ENCODE measurements at places on chromosomes 6 and 20.

DNA sequence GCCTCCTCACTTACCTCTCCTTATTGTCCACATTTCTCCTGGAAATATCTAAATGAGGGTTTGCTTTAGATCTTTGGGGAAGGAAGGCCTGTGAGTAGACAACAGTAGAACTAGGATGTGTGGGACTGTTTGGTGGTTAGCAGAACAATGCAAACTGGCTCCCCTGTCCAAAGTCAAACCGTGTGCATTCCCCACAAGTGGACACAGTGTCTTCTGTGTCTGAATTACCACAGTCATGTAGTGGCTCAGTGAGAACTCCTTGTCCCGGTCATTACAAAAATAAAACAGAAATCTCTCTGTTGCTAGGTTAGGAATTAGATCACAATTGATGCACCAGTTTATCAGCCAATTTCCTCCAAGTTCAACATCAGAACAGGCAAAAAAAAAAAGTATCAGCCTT, 455 bp upstream of the ADGRF4 start:
- no peak for DNase-seq

GRCh38 chr6:144347448-144347759, 62.3 kb downstream of the UTRN start:
- DNase-seq, result no peak

DNA sequence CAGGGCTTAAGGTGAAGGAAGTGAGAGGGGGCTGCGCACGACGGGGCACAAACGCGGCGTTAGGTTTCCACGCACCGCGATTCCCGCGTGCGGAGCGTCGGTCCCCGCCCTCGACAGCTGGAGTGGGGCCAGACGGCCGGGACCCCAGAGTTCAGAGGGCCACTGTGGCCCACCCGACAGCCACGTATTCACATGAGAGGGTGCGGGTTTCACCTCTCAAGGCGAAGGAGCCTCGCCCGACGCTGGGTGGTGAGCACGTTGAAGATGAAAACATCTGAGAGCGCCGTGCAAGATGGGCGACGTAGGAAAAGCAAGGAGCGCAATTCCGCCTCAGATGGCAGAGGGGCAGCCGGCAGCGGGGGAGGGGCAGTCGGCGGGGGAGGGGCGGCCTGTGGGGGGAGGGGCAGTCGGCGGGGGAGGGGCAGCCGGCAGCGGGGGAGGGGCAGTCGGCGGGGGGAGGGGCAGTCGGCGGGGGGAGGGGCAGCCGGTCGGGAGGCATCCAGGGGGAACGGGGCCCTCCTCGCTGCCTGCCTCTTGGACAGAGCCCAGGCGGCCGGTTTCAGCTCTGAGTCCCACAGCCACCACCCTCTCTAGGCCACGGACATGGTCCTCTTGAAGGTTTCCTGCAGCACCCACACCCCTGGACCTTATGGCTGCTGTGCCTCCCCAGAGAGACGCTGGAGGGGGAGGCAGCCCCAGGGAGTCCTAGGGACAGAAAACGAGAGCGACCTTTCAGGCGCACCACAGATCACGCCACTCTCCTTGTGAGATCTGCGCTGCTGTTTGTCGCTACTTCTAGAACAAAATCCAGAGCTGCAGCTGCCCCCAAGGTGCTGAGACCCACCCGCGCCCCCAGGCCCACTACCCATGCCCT, 113.7 kb downstream of the DLL1 start:
- peak; percentile 10 for DNase-seq

- DNase-seq, result no peak
Measured at GRCh38 chr20:44206132-44206531, 4.4 kb downstream of the OSER1 start.

- no peak for DNase-seq
Measured at GRCh38 chr20:47850146-47850545, 64.9 kb upstream of the SULF2 start.

DNA sequence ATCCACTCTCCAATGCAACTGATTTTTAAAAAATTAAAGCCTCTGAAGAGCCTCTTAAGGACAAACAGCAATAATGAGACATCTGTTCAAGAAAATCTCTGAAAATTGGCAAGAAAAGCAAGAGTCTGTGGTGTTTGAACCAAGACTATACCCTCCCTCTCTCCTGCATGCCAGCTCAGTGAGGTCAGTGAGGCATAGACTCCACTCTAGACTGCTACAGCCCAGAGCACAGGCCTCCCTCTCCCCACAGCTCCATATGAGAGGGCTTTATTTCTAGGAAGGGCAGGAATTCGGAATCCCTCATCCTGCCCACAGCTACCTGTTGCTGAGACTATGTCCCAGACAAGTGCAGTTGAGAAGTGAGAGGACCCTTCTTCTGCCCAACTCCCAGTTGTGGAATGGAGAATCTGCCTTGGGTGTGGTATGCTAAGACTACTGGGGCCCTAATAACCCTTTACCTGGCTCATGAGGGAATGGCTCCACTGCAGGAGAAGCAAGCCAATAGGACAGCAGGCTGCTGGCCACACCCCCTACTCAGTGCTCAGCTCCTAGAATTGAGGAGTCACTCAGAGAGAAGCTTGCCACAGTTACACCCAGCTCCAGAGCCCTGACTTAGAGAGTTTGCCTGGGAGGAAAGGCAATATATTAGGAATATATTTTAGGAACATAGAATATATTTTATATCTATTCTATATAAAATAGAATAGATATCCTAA, 22.7 kb upstream of the HLA-DQA1 start:
- DNase-seq, result no peak

DNA sequence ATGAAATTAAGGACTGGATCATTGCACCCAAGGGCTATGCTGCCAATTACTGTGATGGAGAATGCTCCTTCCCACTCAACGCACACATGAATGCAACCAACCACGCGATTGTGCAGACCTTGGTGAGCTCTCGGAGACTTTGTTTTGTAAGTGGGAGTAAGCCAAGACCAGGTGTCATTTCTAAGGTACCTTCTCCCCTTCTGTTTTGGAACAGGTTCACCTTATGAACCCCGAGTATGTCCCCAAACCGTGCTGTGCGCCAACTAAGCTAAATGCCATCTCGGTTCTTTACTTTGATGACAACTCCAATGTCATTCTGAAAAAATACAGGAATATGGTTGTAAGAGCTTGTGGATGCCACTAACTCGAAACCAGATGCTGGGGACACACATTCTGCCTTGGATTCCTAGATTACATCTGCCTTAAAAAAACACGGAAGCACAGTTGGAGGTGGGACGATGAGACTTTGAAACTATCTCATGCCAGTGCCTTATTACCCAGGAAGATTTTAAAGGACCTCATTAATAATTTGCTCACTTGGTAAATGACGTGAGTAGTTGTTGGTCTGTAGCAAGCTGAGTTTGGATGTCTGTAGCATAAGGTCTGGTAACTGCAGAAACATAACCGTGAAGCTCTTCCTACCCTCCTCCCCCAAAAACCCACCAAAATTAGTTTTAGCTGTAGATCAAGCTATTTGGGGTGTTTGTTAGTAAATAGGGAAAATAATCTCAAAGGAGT, 30.4 kb downstream of the TXNDC5 start:
- DNase-seq, result no peak
